ENCODE measurements at places on chromosomes 6 and 20.

- no peak for DNase-seq
Measured at GRCh38 chr20:63655249-63655648, 2.0 kb upstream of the STMN3 start.

- DNase-seq, result no peak
Measured at GRCh38 chr6:37004044-37004980, 1.1 kb upstream of the FGD2 start.

DNA sequence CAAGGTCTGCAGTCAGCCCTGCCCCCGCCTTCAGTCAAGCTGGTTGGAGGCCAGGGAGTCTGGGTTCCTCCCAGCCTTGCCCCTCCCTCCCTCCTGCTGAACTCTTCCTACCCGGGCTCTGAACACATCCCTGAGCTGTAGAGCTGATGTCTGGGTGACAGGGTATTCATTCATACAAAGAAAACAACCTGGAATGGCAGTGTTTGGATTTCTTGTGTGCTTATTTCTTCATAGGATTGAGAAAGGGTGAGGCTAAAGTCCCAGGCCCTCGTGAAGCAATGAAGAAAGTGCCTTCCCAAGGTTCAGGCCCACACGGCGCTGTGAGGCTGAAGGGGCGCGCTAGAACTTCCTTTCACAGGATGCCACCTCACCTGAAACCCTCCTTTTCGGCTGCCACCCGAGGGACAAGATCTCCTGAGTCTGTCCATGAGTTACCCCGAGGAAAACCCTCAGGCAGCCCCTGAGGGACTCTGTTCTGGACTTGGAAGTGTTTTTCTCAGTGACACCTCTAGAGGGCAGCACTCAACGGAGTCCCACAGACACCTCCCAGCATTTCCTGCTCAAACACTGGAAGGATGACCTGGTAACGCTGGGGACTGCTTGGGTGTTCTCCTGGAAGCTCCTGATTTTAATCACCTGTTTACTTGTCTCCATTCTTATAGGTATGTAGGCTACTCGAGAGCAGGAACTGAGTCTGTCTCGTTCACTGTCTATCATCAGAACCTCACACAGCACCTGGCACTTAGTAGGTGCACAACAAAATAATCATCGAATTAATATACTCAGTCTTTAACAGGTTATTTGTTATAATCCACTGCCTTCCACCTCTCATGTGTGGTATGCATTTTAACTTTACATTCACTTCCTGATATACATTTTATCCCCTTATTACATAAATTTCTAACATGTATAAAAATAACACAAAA lies 11.8 kb upstream of the GSTA1 start:
- DNase-seq, result peak; percentile 22

DNA sequence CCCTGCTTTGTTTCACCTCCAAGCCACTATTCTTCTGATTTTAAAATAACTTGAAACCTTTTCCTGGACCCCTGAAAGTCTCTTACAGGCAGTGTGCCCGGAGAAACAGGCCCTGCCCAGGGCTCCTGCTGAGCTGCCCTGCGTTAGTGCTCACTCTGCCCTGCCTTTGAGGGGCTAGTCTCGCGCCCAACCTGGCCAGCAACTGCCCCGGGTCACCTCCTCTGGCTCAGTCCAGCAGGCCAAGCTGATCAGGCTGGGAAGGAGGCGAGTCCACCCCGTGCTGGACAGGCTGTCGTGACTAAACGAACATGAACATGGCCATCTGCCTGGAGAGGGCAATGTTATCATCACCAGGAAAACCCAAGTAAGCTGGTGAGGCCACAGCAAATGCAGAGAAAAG lies 245.4 kb downstream of the ANKRD60 start:
- no peak for DNase-seq

DNA sequence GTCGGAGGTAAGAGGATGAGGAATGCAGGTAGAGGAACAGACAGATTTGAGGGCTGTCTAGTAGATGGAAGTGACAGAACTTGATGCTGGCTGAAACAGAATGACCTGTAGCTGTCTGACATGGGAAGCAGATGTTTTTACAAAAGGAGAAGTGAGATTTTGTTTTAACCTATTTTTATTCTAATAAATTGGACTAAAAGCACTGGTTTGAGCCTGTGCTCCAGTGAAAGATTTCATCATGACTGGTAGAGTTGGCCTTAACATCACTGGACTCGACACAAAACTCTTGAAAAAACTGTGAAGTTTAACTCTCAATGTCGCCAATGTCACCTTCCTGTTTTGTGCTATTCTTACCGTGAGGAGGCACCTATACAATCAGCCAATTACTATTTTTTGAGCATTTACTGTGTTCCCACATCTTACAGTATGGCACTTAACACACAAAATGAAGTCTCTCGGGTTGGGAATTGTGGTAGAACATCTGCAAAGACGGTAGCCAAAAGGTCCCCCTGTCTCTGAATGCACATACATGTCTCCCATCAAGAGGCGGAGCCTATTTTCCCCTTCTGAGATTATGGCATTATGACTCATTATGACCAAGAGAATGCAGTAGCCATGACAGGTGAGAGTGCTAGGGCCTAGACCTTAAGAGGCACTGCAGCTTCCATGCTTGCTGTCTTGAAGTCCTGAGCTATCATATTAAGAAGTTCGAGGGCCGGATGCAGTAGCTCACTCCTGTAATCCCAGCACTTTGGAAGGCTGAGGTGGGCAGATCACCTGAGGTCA lies 93.2 kb downstream of the FOXF2 start:
- DNase-seq, result no peak

- no peak for DNase-seq
Measured at GRCh38 chr6:73382462-73383113, 12.0 kb upstream of the DDX43 start.

GRCh38 chr6:90765895-90766294 lies 179.0 kb upstream of the MAP3K7 start:
- peak; percentile 37 for DNase-seq

DNA sequence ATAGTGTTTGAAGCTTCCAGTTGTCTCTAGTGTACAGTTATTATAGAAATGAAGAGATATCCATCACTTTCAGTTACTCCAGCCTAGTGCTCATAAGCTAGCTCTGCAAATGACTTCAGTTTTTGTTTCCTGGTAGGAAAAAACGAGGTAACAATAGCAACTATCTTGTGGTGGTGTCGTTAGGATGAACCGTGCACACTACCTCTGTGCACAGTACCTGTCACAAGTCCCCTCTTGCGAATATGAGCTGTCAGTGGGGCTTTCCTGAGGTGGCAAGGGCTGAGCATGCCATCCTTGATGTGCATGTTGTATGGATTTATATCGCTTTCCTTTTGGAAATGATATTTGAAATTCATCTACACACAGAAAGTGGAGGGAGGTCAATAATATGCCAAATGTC lies 151.8 kb downstream of the ARID1B start:
- DNase-seq, result no peak

GRCh38 chr6:7172649-7173048 lies 64.9 kb downstream of the RREB1 start:
- no peak for DNase-seq

DNA sequence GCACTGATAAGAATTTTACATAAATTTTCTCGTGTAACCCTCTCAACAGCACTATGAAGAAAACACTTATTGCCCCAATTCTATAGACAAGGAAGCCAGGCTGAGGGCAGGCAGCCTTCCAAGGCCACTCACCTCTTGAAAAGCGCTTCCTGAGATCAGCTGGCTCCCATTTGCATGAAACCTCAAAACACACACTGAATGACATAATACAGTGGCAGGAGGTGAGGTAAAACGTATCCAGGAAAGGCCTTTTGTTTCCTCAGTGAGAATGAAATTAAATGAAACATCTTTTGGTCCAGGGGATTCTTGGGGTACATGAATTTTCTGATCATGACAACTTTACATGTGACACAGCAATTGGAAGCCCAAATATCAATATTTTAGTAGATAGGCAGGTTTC lies 112.5 kb downstream of the WDR27 start:
- DNase-seq, result no peak

- DNase-seq, result no peak
Measured at GRCh38 chr6:56263596-56264315, 16.4 kb upstream of the COL21A1 start.

- DNase-seq, result no peak
Measured at GRCh38 chr6:166784691-166785090, 157.6 kb upstream of the RPS6KA2 start.

GRCh38 chr20:53984356-53985149 lies 85.8 kb downstream of the BCAS1 start:
- DNase-seq, result no peak

GRCh38 chr20:49460916-49461315 lies 21.6 kb downstream of the KCNB1 start:
- peak; percentile 46 for DNase-seq

- no peak for DNase-seq
Measured at GRCh38 chr6:51868591-51869355, 218.6 kb downstream of the PKHD1 start.

DNA sequence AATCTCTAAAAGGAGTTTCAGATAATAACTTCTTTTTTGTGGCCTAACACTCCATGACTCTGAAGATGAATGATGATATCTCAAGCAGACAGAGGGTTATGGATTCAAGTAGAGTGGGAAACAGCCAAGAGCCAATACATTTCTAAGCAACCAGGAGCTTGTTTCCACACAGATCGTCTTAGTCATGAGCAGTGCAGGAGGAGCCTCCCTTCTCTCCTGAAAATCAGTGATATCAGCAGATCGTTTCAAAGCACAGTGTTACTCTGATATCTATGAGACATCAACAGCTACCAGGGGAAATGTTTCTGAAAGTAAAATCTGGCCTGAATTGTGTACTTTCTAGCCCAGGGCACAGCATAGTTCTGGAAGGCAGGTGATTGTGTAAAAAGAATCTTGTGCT lies 11.5 kb downstream of the ADGRG6 start:
- DNase-seq, result no peak

Measured in COR-L47 (cell line).